ENCODE measurements at places on chromosomes 12 and 14.

GRCh38 chr14:69937367-69938081, 58.3 kb downstream of the SMOC1 start:
- DNase-seq, result no peak

GRCh38 chr12:122886851-122887818, 8.8 kb downstream of the VPS37B start:
- DNase-seq, result peak; percentile 55

DNA sequence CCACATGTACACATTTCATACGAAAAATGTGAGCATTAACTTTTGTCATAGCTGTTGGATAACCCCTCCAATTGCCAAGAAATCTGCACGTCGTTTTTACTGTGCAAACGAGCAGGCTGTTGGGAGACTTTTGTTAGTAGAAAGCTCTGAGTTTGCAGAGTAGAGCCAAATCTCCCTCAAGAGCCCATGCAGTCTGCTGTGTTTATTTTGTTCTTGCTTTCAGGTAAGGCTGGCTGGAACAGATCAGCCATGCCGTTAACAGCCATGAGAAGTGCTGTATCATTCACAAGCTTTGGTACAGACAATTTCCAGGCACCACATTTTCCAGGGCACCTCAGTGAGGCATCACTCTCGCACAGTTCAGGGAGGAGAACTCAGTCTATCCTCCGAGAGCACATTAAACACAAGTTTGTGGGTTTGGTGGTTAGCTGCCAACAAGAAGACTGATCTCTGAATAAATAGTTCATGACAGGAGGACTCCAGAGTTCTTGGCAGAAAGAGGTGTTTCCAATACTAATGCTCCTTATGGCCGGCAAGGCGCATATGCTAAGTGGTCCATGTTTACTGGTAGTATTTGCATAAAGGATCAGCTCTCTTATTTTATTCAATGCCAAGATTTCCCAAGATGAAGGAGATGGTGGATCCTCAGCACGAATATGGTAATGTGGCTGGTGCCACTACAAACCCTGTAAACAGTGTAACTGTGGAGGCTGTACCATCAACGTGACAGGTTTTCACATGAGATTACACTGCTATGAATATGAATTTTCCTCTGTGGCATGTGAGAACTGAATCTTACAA, 30.3 kb upstream of the PELI2 start:
- DNase-seq, result peak; percentile 87

- DNase-seq, result no peak
These were observed 29.0 kb downstream of the CCDC60 start for GRCh38 chr12:119363490-119363889.

DNA sequence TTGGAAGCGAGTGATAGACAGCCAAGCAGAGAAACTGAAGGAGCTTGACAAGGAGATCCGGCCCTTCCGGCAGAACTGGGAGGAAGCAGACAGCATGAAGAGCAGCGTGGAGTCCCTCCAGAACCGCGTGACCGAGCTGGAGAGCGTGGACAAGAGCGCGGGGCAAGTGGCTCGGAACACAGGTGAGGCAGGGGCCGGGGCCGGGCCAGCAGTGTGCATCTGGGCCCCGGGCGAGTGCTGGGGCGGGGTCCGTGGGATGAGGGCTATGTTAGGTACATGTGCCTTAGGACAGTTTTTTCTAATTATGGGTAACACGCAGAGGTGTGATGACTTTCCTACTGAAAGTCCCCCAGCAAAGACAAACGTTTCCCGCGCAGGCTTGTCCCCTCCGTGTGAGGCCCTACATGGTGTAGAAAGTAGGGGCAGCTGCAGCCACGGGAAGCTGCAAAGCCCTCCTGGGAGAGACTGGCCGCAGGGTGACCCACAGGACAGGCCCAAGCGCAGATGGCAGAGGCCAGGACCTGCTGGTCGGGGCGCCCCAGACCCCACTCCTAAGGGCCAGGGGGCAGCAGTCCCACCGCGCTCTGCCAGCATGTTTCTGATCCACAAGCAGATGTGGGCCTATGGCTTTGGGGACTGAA, 19.1 kb upstream of the AMN start:
- DNase-seq, result no peak

- DNase-seq, result no peak
These were observed 9.5 kb downstream of the TBX3 start for GRCh38 chr12:114674251-114675047.

DNA sequence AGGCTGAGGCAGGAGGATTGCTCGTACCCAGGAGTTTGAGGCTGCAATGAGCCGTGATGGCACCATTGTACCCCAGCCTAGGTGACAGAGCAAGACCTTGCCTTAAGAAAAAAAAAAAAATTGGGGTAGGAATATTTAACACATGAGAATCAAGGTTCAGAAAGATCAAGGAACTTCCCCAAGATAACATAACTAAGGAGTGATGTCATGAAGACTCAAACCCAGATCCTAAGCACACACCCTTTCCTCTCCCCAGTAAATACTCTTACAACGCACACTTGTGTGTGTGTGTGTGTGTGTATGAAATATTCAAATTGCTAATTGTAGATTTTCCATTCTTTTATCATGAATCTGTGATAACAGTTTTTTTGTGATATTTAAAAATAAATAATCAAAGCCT, 90.6 kb upstream of the NUDT4 start:
- DNase-seq, result no peak

- no peak for DNase-seq
These were observed 457.3 kb downstream of the LRIG3 start for GRCh38 chr12:58463051-58463450.

DNA sequence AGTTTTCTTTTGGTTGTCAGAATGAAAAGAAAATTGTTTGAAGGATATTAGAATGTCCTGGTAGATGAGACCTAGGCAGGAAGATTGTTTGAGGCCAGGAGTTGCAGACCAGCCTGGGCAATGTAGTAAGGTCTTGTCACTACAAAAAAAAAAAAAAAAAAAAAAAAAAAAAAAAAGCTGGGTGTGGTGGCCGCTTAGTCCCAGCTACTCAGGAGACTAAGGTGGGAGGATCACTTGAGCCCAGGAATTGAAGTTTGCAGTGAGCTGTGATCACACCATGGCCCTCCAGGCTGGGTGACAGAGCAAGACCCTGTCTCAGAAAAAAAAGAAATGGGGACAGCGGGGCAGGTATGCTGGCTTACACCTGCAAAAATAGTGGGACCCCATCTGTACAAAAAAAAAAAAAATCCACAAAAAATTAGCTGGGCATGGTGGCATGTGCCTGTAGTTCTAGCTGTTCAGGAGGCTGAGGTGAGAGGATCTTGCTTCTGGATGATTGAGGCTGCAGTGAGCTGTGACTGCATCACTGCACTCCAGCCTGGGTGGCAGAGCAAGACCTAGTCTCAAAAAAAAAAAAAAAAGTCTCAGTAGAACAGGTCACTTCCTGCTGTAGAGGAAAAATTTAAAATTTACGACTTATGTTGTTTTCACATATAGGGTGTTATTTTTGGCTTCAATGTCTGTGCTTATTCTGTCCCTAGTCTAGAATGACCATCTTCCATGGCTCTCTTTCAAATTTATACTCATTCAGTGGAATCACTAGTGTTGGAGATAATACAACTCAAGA, 70.7 kb downstream of the PPHLN1 start:
- DNase-seq, result peak; percentile 3

DNA sequence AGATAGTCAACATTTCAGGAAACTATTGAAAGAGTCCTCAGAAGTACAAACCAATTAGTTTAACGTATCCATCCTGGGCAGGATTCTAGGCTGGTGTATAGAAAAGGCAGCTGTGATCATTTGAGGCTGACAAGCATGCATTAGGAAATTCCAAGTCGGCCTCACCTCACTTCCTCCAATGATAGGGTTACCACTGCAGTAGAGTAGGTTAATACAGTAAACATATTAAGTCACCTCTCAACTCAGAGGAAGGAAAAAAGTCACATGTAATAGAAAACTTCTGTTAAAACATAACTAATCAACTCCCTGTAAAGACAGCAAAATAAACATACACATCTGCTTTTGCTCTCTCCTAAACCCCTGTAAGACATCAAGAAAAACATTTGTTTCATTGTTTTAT, 33.5 kb downstream of the MED13L start:
- DNase-seq, result no peak

DNA sequence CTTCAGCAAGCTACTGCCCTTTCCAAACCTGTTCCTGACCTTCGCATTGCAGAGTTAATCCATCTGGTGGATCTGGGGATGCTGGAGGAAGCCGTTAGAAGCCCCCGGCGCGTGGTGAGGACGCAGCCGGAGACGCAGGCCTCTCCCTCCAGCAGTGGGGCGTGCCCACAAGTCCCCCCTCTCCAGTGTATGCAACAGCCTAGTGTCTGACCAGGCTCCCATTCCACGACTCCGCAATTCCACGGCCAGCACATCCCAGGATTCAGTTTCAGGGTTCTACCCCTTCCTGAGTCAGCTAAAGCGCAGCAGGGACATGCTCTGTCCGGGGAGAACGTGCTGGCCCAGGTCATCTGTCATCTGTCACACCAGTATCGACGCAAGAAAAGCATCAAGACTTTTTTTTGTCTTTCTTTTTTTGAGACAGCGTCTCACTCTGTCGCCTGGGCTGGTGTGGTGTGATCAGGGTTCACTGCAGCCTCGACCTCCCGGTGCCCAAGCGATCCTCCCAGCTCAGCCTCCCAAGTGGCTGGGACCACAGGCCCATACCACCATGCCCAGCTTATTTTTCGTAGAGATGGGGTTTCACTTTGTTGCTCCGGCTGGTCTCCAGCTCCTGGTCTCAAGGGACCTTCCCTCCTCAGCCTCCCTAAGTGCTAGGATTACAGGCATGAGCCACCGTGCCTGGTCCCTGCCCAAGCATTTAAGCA, 8.0 kb upstream of the DYNC1H1 start:
- no peak for DNase-seq

GRCh38 chr14:93156693-93157369, 27.9 kb downstream of the MOAP1 start:
- no peak for DNase-seq

Measured in fibroblast of skin of abdomen (primary cell).